ENCODE measurements at places on chromosomes 5 and 9.

- DNase-seq: no peak
Observed at GRCh38 chr5:178209334-178210072, 5.2 kb downstream of the HNRNPAB start.

DNA sequence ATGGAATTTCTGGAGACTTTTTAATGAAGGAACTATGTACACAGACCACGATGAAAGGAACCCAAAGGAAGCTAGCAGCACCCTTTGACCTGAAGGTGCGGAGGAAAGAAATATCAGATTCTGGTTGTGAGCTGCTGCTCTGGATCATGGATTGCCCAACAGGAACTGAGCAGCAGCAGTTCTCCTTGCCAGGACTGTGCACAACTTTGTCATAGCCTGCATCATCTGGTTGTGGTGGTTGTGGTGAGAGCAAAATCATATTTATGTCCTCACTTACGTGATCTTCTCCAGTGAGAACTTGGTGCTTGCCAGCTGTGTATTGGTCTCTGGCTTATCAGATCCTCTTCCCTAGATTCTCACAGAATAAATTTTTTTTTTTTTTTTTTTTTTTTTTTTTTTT is 70.7 kb upstream of the LPAR1 start:
- DNase-seq: no peak

- DNase-seq: no peak
Observed at GRCh38 chr9:85427772-85428171, 314.0 kb downstream of the AGTPBP1 start.

DNA sequence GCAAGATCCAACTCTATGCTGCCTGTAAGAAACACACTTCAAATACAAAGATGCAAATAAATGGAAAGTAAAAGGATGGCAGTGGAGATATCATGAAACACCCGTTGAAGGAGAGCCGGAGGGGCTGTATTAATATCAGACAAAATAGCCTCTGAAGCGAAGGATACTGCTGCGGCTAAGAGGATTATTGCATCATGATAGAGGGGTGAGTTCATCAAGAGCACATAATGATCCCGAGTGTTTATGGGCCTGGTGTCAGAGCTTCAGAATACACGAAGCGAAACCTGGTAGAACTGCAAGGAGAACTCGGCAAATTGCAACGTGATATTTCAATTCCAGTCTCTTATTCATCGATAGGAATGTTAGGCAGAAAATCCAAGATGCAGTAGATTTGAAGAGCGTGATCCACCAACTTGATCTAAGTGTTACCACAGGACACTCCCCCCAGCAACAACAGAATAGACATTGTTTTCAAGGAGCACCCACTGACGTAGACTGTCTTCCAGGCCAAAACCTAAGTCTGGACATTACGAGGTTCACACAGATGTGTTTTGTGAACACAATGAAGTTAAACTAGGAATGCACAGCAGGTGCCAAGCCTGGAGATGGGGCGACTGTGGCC is 27.7 kb upstream of the QSOX2 start:
- no peak for DNase-seq

- DNase-seq: peak; percentile 24
Observed at GRCh38 chr5:109739741-109740728, 50.3 kb downstream of the MAN2A1 start.

GRCh38 chr5:74665816-74666215 is 19.2 kb upstream of the HEXB start:
- no peak for DNase-seq

DNA sequence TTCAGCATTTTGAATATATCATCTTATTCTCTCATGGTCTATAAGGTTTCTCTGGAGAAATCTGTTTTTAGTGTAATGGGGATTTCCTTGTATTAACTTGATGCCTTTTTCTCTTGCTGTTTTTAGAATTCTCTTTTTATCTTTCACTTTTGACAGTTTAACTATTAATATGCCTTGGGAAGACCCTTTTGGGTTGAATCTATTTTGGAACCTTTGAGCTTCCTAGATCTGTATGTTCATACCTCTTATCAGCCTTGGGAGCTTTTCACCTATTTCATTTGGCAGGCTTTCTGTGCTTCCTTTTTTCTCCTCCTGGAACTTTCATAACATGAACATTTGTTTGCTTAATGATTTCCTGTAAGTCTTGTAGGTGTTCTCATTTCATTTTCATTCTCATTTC is 22.2 kb downstream of the RCL1 start:
- DNase-seq: no peak

- DNase-seq: no peak
Observed at GRCh38 chr5:6652025-6652424, 18.8 kb downstream of the SRD5A1 start.

- no peak for DNase-seq
Observed at GRCh38 chr9:22241611-22242010, 205.0 kb upstream of the DMRTA1 start.

DNA sequence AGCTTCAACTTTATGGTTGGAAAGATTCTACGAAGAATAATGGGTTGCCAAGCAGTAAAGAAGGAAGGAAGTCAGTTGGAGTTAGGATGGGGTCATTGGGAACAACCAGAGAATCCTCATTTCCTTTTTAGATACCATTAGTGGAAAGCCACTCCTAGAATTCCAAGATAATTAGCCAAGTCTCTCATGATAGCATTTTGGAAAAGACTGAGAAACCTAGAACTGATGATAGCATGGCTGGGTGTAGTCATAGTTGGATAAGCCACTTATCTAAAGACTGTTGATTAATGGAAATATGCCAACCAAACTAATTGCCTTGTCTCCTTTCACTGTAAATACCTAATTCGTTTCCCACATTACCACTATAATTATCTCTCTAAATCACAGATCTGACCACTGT is 377.0 kb downstream of the GLIS3 start:
- DNase-seq: no peak

- DNase-seq: no peak
Observed at GRCh38 chr5:146704949-146705665, 173.4 kb downstream of the PPP2R2B start.

- DNase-seq: no peak
Observed at GRCh38 chr9:137230705-137231371, at the start of gene SLC34A3. TSS of gene SLC34A3 (plus strand) at chr9:137230901. CDS start at chr9:137231703, 802 bp downstream.

DNA sequence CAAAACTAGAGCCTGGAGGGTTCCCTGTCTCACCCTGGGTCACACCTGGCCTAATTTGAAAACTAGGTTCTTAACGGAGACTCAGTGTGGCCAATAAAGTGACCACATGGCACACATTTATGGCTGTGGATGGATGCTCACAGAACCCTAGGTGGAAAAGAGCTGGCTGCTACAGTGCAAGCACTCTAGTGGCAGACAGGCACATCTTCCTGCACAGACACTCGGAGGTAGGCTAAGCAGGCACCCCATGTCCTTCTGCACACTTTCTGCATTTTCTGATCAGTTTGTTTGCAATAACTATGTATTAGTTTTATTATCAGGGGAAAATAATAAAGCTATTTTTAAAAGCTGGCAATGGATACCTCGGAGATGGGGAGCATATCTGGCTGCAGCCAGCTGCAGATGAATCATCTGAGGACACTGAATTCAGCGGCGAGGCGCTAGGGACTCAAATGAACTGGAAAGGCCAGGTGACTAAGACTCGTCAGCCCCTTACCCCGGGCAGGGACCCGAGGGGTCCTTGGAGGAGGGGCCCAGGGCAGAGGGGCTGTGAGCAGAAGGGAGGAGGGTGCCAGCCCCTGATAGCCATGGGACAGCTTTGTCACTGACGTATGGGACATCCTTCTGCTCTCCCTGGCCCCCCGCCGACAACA is 96.2 kb downstream of the OLFM1 start:
- no peak for DNase-seq

GRCh38 chr9:126144603-126145456 is 181.8 kb upstream of the MVB12B start:
- DNase-seq: no peak

GRCh38 chr9:101477736-101478135 is 42.2 kb upstream of the ALDOB start:
- DNase-seq: no peak

GRCh38 chr9:126320158-126320922 is 6.3 kb upstream of the MVB12B start:
- DNase-seq: no peak

DNA sequence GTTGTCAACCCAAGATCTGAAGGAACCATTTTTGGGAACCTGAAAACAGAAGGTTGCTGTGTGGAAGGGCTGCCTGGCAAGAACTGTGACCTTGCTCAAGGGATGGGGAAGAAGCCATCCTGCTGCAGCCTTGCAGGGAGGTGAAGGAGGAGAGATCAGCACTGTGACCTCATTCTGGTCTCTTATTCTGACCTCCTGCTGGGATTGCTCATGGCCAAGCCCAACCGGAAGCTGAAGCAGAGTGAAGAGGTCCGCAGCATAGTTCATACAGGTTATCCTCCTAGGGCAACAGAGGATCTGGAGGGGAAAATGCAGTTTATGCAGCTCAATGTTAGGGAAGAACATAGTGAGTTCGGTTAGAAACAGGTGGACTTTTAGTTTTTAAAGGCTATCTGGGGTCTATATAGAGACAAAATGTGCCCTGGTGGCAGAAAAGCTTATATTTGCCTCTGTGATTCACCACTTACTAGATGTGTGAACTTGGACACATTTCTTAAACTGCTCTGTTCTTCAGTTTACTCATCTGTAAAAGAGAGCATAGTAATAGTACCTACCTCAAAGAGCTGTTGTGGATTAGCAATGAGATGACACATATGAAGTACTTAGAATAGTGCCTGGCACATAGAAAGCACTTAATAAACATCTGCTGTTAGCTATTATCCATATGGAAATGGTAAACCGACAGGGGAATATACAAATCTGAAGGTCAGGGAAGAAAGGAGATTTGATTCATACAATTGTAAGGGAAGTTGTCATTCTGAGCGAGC is 57.9 kb upstream of the BNC2 start:
- no peak for DNase-seq

DNA sequence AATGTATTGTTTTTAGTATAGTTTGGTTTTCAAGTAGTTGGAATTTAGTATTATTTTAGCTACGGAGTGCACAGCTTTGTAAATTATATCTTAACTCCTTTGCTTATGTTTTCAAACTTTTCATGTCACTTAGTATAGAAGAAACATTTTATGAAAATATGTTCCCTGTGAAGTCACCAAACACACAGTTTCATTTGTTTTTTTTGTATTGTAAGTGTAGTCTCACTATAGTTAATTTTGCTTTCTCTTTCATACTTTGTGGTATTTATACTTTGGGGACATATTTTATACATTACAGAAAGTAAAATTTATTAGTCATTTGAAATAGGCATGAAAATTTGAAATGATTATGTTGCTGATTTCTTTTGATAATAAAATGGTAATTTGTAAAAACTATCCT is 5.0 kb downstream of the CHSY3 start:
- DNase-seq: no peak

DNA sequence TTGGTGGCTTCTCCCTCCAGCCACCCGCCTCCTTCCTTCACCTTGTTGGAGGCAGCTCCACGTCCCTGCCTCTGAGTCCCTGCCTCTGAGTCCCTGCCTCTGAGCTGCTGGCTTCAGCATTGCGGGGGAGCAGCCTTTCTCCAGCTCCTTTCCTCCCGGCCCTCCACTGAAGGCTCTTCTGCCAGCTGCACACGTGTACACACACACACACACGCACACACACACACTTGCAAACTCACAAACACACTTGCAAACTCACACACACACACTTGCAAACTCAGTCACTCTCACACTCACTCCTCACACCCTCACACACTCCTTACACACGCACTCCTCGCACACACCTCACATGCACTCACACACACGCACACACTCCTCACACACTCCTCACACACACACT is 45.1 kb downstream of the C9orf50 start:
- DNase-seq: no peak

DNA sequence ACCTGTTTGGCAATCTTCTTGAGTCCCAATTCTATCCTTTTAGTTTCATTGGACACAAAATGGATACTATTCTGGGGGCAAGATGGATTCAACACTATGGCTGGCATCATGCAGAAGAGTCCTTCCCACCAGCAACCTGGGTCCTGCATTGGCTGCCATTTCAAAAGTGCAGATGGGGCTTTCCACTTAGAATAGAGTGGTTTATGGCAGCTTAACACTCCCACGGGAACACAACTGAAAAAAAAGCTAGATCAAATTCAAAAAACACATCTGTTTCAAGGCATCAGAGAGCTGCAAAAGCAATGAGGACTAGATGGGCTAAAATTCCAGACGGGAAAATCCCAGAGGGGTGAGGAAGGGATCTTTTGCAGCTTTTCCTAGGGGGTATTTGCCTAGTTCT is 11.2 kb upstream of the HMHB1 start:
- DNase-seq: no peak

- no peak for DNase-seq
Observed at GRCh38 chr9:130668659-130669058, 4.3 kb downstream of the PRDM12 start.

GRCh38 chr9:5869315-5870019 is 21.2 kb upstream of the MLANA start:
- no peak for DNase-seq

GRCh38 chr9:114275246-114276004 is 47.5 kb upstream of the ORM1 start:
- no peak for DNase-seq

DNA sequence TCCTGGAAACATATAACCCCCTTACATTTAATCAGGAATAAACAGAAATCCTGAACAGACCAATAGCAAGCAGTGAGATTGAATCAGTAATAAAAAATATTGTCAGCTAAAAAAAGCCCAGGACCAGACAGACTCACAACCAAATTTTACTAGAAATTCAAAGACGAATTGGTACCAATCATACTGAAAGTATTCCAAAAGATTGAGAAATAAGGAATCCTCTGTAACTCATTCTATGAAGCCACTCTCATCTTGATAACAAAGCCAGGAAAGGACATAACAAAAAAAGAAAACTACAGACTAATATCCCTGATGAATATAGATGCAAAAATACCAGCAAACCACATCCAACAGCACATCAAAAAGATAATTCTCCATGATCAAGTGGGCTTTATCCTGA is 714.0 kb downstream of the SEMA5A start:
- no peak for DNase-seq

GRCh38 chr9:116391306-116391900 is 237.8 kb downstream of the PAPPA start:
- no peak for DNase-seq

DNA sequence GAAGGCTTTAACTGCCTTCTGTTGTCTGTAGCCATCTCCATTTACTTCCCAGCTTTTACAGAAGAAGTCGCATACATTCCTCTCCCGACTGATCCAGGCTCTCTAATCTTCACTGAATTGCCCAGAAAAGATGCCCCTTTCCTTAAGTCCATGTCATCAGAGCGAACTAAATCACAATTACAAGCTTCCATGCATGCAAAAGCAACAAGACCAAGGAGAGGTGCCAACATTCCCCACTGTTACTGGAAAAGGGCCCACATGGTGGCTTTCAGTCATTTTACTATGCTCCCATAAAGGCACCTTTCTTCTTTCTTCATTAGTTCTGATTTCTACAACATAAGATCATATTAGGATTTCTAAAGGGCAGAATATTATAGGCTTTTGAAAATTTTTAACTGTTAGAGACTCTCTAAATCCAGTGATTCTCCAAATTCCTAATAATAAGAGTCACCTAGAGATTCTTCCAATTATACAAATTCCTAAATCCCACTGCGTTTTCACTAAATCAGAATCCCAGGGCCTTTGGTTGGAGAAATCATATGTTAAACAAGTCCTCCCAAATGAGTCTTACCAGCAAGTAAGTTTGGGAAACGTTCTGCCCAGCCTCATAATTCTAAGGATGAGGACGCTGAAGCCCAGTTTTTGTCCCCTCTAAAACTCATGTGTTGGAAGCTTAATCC is 17.0 kb upstream of the ZFR start:
- DNase-seq: no peak

All from Calu3 (cell line).